ENCODE measurements at places on chromosomes 1 and 21.

DNA sequence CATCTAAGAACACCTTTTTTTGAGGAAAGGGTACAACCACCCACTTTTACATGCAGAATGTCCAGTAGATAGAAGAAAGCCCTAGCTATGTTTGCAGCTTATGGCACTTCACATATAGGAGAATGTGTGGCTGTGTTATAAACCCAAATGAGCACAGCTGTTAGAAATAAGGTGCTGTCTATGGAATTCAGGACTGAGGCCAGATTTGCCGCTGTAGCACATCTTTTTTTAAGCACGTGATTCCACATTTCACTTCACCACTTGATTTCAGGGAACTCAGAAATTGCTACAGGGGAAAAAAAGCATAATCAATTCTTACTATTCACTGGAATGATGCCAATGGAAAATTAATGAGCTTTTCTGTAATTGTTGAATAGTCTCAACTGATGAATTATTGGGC is 147.2 kb upstream of the ADAMTS5 start:
- DNase-seq, result no peak

GRCh38 chr1:152725261-152725660 is 17.3 kb downstream of the LCE4A start:
- no peak for DNase-seq

- DNase-seq, result no peak
These were observed 78.2 kb upstream of the TARDBP start for GRCh38 chr1:10934150-10934818.

- DNase-seq, result no peak
These were observed 14.3 kb downstream of the RRP15 start for GRCh38 chr1:218299416-218299815.

DNA sequence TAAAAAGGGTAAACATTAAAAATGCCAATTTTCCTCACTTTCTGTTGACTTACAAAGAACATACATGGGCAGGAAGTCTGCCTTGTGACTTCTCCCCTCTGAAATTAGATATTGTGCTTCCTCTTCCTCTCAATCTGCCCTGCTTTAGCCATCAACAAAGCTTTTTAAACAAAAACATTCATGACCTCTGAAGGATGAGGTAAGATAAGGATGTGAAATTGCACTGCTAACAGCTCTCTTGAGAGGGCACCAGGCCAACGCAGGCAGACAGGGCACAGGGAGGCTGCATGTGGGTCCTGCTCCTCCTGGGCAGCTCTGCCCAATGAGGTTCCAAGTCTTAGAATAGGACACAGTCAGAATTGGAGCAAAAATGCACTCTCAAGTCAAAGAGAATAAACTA is 62.1 kb downstream of the DEGS1 start:
- peak; percentile 57 for DNase-seq

DNA sequence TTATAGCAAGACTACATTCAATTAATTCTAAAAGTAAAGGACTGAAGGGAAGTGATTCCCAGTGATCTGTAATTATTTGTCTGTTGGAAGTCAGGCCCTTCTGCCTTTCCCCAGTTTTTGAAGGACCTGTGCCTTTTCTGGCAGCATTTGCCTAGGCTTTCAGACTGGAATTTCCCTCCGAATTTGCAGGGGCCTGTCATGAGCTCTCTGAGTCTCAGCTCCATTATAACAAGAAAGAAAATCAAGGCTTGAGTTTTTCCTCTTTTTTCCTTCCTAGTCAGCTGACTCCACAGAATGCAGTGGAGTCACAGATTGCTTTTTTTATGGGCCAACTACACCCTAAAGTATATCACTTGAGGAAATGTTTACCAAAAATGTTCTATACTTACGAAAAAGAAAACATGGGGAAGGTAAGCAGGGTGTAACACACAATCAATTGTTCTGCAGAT is 1.1 kb downstream of the NR5A2 start:
- DNase-seq, result no peak

Data from upper lobe of left lung (tissue), 6 donors.